Mammary epithelial cell (primary cell): ENCODE measurements at places on chromosomes 7 and 10. TPM values are rescaled to one million over a fixed set of nuclear protein-coding genes. Genes with fewer than 3 reads are reported as not detected.

Gene SLC26A3
- total RNA-seq, result not detected in 2 replicates

Gene CTAGE4
- total RNA-seq, result 7.6 and 10.3 TPM in 2 replicates

Gene MTPN
- total RNA-seq, result 151 TPM

Gene LBX1
- total RNA-seq, result not detected

Gene ZNF680
- total RNA-seq, result 5.9 and 7.6 TPM in 2 replicates

Gene CALHM3
- not detected for total RNA-seq

Gene PRSS1
- not detected in 2 replicates for total RNA-seq

Gene PDE1C
- 32.8 and 35.8 TPM in 2 replicates for total RNA-seq

Gene TAC1
- total RNA-seq, result not detected

Gene COBL
- total RNA-seq, result 3.0 TPM
